ENCODE measurements at places on chromosomes 11 and 22.

- peak overlapping the region; percentile 37 for H3K27ac ChIP-seq
- no peak for DNase-seq
- peak overlapping the region; percentile 84 for H3K4me3 ChIP-seq
- H3K27me3 ChIP-seq: peaks cover 44% of the 10 kb centered on the region
- H3K36me3 ChIP-seq: peaks cover 2% of the 10 kb centered on the region
- H3K4me1 ChIP-seq: peaks cover 16% of the 10 kb centered on the region
Measured at GRCh38 chr22:36027935-36028645, 534 bp downstream of the RBFOX2 start.

DNA sequence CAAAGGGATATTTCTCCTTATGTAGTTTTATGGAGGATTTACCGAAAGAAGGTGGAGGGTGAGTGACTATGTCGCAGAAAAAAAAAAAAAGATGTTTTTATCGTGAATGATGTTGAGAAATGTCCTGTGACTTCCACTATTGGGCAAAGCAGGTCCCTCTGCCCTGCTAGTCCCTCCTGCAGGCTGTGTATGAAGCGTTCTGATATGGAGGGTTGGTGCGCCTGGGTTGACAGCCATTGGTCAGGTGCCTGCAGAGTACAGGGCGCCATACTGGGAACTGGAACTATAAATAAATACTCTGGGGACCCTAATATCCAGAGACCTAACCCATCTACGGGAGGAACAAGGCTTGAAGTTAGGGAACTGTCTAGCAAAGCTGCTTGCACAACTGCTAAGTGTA lies 1.5 kb downstream of the IL17RA start:
- H3K4me1 ChIP-seq: peaks cover 53% of the 10 kb centered on the region
- peak overlapping the region; percentile 80 for H3K4me3 ChIP-seq
- DNase-seq: no peak
- peak overlapping the region; percentile 83 for H3K27ac ChIP-seq
- peaks cover 12% of the 10 kb centered on the region for H3K27me3 ChIP-seq

GRCh38 chr22:36862251-36863242 lies 1.7 kb downstream of the NCF4 start:
- DNase-seq: no peak
- H3K36me3 ChIP-seq: peaks cover 38% of the 10 kb centered on the region
- H3K27ac ChIP-seq: peak overlapping the region; percentile 98
- peak overlapping the region; percentile 70 for H3K4me3 ChIP-seq

DNA sequence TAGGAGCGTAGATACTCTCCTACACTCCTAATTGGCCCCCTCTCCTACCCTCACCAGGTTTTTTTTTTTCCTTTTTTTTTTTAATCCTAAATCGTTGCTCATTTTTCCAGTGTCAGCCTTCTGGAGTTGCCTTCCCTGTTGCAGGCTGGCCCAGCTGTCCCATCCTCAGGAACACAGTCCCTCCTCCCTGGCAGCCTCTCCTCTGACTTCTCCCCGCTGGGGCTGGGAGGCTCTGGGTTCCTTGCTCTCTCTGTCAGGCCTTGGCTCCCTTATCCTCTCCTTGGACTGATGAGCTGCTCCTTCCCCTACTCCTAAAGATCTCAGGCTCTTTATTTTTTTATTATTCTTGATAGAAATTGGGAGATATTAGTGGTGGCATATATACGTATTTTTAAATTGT lies 62.2 kb downstream of the PKNOX2 start:
- peaks cover 7% of the 10 kb centered on the region for H3K27me3 ChIP-seq
- no peaks in the 10 kb centered on the region for H3K36me3 ChIP-seq
- no peak for DNase-seq

GRCh38 chr11:70915158-70915985 lies 337.0 kb downstream of the SHANK2 start:
- no peak overlapping the region for H3K27ac ChIP-seq
- no peak for DNase-seq
- H3K36me3 ChIP-seq: no peaks in the 10 kb centered on the region
- H3K4me3 ChIP-seq: no peak overlapping the region

DNA sequence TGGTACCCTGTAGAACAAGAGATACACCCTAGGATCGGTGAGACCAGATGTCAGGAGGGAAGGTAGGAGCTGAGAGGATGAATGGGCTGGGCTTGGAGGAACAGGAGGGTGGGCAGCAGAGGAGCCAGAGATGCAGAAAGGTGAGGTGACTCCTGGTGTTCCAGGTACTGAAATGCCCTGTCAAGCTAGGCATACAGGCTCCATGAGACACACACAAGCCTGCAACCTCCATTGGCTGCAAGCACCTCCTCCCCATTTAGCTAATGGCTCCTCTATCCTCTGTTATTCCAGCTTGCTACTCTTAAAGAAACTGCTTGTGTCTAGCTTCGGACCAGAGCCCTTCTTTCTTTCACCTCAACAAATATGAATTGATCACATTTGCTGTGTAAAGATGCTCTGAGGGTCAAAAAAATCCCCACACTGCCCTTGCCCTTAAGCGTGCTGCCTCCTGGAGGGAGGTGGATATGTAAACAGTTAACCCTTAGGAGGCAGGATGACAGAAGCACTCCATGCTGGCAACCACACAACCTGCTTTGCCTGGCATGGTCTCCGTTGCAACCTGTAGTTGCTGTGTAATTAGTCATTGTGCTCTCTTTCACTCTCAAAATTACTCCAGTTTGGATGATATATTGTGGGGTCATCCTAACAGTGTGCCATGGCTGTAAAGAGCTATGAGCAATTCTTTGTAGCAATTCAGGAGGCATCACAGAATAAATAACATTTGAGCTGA lies 156.0 kb downstream of the PKNOX2 start:
- H3K27me3 ChIP-seq: peaks cover 39% of the 10 kb centered on the region
- no peak for DNase-seq
- H3K4me3 ChIP-seq: no peak overlapping the region
- no peaks in the 10 kb centered on the region for H3K36me3 ChIP-seq
- no peaks in the 10 kb centered on the region for H3K4me1 ChIP-seq

GRCh38 chr11:102613450-102613849 lies 11.7 kb downstream of the MMP20 start:
- H3K36me3 ChIP-seq: no peaks in the 10 kb centered on the region
- DNase-seq: no peak
- H3K27ac ChIP-seq: no peak overlapping the region
- peaks cover 11% of the 10 kb centered on the region for H3K4me1 ChIP-seq

DNA sequence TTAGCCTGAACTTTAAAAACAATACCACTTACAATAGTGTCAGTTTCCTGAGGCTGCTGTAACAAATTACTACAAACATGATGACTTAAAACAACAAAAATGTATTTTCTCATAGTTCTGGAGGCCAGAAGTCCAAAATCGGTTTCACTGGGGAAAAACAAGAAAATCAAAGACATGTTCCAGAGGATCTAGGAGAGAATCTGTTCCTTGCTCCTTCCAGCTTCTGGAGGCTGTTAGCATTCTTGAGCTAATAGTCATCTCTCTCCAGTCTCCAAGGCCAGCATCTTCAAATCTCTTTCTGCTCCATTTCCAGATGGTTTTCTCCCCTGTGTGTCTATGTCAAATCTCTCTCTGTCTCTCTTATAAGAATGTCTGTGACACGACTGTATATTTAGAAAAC lies 67.6 kb upstream of the TEAD1 start:
- no peak overlapping the region for H3K27ac ChIP-seq
- DNase-seq: no peak
- peaks cover 27% of the 10 kb centered on the region for H3K27me3 ChIP-seq
- no peak overlapping the region for H3K4me3 ChIP-seq
- H3K36me3 ChIP-seq: no peaks in the 10 kb centered on the region
- no peaks in the 10 kb centered on the region for H3K4me1 ChIP-seq

DNA sequence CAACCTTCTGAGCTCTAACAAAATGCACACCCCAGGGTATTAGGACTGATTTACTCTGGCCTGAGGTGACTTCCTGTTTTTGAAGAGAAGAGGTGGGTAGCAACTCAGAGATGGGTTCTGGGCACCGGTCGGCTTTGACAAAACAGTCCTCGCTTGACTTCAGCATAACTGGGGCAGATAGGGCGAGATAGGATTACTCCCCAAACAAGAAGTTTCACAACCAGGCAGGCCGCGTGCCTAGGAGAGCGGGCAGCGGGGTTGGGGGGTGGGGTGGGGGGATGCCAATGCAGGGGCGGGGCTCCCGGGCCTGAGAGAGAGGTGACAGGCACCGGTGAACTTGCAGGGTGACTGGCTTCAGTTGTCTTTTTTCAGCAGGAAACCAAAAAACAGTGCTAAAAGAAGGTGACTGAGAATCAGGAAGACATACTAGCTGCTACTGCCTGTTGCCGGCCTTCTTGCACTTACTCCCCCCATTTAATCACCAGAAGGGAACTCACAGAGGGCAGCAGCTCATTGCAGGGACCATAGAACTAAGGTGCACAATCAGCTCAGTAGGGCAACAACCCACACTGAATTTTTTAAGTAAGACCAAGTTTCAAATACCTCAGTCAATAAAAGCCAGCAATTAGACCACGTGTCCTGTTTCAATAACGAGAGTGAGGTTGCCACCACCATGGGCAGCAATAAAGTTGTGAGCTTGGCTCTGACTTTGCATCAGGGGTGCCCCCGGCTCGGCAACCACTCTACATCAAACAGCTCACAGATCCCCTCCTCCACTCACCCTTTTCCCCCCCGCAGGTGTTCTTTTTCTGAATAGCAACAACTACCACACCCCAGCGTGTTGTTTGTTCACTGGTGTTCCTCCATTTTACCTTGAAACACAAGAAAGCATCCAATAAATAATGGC lies 37.2 kb upstream of the ETS1 start:
- H3K27ac ChIP-seq: peak overlapping the region; percentile 94
- H3K36me3 ChIP-seq: no peaks in the 10 kb centered on the region
- H3K4me3 ChIP-seq: peak overlapping the region; percentile 60
- H3K27me3 ChIP-seq: no peaks in the 10 kb centered on the region
- DNase-seq: peak; percentile 78
- peaks cover 75% of the 10 kb centered on the region for H3K4me1 ChIP-seq

Data from activated CD8-positive, alpha-beta memory T cell treated with anti-CD3 and anti-CD28 coated beads, Interleukin-2, amount 10 ng/mL, durations not matched to agents 7 days and 5 days (primary cell).